ENCODE measurements at places on chromosomes 13 and 19.

DNA sequence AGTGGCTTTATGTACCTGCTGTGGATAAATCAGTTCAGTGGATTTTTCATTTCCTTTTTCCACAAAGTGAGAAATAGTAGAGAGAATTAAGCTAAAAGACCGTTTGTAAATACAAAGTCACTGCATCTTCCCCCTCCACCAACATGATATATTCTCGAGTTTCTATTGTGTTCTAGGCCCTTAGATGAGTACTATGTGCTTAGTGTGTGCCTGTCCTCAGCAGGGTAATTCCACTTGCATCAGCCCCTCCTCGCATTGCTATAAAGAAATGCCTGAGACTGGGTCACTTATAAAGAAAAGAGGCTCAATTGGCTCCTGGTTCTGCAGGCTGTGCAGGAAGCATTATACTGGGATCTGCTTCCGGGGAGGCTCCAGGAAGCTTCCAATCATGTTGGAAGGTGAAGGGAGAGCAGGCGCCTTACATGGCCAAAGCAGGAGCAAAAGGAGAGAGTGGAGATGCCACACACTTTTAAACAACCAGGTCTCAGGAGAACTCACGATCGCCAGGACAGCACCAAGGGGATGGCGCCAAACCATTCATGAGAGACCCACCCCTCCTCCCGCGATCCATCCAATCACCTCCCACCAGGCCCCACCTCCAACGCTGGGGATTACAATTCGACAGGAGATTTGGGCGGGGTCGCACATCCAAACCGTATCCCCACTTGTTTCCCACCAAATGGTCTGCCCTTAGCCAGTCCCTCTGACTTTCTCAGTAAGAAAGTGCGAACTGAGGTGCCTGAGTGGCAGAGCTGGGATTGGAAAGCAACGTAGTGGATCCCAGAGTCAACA lies 102.3 kb upstream of the ABCC4 start:
- no peak for DNase-seq

GRCh38 chr13:81596224-81596753 lies 1255.4 kb upstream of the SPRY2 start:
- DNase-seq, result no peak

DNA sequence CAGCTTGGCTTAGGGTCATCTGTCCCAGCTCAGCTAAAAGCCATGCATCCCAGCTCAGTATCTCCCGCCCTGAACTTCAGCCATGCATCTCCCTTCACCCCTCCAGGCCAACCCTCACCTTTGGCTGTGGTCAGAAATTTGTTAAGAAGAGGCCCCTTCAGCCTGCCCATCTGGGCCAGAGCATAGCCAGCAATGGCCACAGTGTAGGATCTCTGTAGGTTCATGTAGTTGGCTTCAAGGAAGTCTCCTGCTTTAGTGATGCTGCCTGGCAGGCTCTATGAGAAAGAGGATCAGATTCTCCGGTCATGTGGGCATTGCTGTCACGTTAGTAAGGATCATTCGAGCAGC lies 16.6 kb upstream of the TNFSF14 start:
- DNase-seq, result no peak

- no peak for DNase-seq
These were observed 40.3 kb downstream of the PDE4A start for GRCh38 chr19:10460714-10461046.

- no peak for DNase-seq
These were observed 17.7 kb downstream of the LIPE start for GRCh38 chr19:42409477-42409876.

DNA sequence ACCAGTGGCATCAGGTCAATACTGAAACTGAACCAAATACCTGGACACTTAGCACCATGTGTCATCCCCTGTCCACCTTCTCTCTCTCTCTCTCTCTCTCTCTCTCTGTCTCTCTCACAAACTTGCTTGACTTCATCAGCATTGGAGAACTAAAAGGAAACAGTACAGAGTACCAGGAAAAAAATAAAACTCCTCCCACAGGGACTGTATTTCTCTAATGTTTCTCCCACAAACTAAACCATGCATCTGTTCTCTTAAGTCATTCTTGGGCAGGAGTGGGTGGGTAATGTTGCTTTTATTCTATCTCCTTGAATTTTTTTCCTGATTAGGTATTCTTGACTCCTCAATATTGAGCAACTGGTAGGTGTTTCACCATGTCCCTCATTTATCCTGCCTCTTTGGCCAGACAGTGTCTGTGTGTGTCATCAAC lies 112.9 kb upstream of the CACNA1A start:
- no peak for DNase-seq

DNA sequence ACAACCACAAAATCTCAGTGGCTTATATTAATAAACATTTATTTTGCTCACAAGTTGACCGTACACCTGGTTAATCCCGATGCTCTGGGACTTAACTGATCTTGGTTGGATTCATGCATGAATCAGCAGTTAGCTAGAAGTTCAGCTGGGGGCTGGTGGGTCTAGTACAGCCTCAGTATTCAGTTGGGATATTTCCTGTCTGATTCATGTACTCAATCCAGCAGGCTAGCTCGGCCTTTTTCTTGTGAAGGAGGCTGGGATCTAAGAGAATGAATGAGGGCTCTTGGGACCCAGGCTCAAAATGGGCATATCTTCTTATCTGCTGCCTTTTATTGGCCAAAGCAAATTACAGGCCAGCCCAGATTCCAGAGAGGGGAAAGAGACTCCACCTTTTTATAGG lies 178.8 kb downstream of the KCTD12 start:
- no peak for DNase-seq

GRCh38 chr13:110055089-110055488 lies 251.9 kb downstream of the COL4A1 start:
- peak; percentile 4 for DNase-seq

GRCh38 chr13:31909864-31910551 lies 121.6 kb upstream of the FRY start:
- peak; percentile 23 for DNase-seq

GRCh38 chr19:46428239-46429135 lies at the start of gene PNMA8C:
Gene PNMA8C (minus strand): TSS chr19:46428936. CDS start chr19:46428359, 577 bp downstream.
- peak; percentile 51 for DNase-seq
